ENCODE measurements at places on chromosomes 2 and 18.
A peak's percentile ranks its signal among the peaks of the same experiment; 100 is the strongest.

- no peak for DNase-seq
Measured at GRCh38 chr2:126571403-126571802, 84.6 kb upstream of the GYPC start.

DNA sequence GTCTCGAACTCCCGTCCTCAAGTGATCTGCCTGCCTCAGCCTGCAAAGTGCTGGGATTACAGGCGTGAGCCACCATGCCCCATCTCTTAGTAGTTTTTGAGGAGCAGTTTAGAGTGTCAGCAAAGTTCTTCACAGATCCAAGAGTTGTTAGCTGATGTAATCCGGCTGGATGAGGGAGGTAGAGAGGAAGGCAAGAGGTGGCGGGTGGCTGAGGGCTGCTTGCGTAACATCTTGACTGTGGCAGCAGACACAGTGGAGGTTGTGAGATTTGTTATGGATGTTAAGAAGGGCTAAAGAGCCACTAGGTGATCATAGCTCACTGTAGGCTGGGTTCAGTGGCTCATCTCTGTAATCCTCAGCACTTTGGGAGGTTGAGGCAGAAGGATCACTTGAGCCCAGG is 19.5 kb upstream of the FAM136A start:
- no peak for DNase-seq

- DNase-seq: no peak
Measured at GRCh38 chr2:152406119-152406835, 71.3 kb downstream of the FMNL2 start.

DNA sequence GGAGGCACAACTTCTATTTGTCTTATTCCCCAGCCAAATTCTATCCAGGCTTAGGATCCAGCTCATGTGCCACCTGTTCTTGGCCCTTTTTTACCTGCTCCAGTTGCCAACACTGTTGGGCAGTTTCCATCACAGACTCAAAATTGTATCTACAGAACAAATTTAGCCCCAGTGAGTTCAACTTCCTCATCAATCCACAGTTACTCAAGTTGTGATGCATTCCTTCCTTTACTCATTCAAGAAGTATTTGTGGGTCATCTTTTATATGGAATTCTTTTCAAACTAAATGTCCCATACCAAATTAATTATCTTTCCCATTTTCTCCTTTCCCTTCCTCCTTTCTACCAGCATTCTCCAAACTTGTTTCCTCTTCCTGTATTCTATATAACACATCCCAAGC is 12.7 kb upstream of the DDX18 start:
- DNase-seq: no peak

DNA sequence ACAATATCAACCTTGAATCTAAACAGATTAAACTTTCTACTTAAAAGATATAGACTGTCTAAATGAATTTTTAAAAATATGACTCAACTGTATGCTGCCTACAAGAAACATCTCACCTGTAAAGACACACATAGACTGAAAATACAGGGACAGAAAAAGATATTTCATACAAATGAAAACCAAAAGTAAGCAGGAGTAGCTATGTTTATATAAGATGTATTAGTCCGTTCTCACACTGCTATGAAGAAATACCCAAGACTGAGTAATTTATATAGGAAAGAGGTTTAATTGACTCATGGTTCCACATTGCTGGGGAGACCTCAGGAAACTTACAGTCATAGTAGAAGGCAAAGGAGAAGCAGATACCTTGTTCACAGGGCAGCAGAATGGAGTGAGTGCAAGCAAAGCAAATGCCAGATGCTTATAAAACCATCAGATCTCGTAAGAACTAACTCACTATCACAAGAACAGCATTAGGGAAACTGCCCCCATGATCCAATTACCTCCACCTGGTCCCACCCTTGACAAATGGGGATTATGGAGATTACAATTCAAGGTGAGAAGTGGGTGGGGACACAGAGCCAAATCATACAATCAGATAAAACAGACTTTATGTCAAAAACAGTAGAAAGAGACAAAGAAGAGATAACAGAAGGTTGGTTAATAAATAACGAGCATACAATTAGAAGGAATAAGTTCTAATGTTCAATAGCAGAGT is 214.4 kb upstream of the SLC39A10 start:
- DNase-seq: no peak

DNA sequence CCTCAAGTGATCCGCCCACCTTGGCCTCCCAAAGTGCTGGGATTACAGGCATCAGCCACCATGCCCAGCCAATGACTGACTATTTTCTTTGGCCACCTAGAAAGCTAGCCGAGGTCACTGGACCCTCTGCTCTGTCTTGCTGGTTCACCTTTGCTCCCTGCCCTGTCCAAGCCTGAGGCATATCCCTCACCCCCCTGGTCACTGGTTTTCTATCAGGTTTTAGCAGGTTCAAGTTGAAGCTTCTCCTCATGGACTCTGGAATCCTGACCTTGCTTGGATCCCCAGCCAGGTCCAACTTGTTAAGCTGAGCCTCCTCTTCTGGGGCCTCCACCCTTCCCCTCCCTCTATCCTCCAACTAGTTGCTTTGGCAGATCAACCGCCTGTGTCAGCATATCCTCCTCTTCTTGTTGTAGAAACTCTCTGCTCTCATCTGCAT is 33.4 kb downstream of the PAX8 start:
- DNase-seq: no peak

DNA sequence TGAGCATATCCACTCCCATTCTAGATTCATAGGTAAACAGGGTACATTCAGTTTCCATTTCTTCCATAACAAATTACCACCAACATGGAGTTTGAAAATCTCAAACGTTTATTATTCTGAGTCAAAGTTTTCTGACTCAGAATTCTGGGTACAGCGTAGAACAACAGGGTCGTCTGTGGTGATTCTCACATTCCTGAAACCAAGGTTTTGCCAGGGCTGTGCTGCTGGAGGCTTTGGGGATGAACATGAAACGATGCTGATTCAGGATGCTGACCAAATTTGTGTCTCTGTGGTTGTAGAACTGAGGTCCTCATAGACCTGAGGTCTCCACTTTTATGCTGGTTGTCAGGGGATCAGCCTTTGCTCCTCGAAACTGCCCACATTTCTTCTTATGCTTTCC is 255.7 kb downstream of the DSEL start:
- no peak for DNase-seq

DNA sequence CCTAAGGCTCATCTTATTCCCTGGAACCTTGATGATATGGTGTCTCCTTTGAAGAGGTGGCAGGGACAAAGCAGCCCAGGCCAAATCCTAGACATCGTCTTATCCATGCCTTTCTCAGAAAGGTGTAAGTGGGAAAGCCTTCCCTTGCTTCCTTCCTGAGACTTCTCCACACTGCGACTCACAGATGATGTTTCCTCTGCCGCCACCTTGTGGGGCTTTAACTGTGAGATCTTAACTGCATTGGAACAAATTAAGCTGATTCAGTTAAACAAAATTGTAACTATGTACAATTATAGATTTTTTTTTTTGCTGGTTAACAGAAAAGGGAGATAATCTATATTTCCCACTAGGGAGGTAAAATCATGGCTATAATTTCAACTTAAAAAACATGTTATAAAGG is 10.0 kb upstream of the GCA start:
- no peak for DNase-seq

DNA sequence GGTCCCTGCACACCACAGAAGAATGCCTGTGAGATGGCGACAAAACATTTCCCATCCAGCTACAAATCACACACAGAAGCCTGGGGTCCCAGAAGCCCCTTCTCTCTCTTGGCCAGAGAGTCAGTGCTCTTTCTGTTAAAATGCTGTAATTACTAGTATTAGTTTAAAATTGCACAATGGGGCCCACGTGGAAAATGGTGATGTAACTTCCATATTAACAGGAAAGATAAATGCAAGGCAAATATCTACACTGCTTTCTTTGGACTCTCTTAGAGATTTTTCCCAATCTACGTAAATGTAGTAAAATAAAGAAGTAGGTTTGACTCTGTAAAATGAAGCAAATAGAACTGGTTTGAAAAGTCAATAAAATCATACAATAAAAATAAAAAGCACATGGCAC is 113.9 kb upstream of the TFCP2L1 start:
- DNase-seq: no peak

DNA sequence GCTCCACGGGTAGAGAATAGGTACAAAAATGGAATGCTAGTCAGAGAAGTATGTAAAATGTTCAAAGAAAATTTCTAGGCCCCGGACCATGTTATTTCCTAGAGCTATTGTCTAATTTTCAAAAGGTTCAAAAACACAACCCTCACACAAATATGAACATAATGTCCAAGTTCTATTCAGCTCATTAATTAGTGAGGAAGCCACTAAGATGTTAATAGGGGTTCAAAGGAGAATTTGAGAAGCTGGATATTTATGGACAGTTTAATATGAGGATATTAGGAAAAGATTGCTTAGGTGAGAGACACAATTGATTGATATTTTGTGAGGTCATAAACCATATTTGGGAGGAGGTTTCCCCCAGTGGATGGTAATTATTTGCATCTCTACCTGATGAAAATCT is 710.6 kb upstream of the ID2 start:
- no peak for DNase-seq

DNA sequence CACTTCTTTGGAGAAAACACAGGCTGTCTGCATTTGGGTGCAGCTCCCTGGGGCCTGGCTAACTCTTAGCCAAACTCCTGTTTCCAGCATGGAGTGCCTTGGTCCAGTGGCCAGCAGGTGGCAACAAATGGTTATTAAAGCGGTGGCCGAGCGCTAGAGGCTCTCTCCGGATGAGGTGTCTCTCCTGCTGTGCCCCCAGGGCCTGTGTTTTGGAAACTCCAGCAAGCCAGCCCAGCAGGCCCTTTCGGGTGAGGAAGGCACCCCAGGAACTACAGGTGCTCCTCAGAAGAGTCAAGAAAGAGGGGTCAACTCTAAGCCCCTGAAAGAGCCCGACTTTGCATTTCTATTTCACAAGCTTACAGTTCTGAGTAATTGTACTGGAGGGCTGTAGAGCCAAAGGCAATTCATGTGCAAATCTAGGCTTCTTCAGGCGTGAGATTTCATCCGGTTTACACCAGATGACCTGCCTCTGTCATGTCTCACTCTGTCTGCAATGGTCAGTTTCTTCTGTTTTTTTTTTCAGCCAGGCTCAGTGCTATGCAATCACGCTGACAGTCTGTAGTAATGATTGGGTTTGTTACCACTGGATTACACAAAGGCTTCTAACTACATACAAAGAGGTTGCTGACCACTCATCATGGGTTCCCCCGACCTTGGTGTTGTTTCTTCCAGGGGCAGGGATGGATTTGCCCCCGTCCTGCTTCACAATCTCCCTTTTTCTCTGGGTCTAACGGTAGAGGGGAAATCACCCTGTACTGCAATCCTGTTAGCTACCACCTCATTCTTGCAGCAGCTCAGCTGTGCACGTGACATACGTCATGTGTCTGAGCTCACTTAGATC is 7.6 kb upstream of the CHRNA1 start:
- peak; percentile 37 for DNase-seq

DNA sequence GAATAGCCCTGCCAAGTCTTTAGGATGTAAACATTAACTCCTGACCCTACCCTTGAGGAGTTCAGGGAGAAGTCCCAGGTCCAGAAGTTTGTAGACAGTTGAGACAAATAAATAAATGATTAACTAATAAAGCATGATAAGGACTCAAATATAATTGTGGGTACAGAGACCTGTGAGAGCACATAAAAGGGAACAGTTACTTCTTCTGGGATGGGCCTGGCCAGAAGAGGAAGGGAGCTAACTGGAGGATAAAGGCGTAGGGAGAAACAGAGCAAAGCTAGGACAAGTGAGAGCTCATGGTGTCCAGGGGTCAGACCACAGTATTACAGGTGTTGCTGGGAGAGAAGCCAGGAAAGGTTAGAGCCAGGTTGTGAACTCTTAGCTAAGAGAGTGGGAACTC is 3.0 kb downstream of the LCLAT1 start:
- DNase-seq: no peak

- DNase-seq: no peak
Measured at GRCh38 chr2:241095594-241096290, 6.3 kb downstream of the MTERF4 start.

GRCh38 chr2:191758518-191759507 is 80.9 kb downstream of the NABP1 start:
- peak; percentile 64 for DNase-seq

DNA sequence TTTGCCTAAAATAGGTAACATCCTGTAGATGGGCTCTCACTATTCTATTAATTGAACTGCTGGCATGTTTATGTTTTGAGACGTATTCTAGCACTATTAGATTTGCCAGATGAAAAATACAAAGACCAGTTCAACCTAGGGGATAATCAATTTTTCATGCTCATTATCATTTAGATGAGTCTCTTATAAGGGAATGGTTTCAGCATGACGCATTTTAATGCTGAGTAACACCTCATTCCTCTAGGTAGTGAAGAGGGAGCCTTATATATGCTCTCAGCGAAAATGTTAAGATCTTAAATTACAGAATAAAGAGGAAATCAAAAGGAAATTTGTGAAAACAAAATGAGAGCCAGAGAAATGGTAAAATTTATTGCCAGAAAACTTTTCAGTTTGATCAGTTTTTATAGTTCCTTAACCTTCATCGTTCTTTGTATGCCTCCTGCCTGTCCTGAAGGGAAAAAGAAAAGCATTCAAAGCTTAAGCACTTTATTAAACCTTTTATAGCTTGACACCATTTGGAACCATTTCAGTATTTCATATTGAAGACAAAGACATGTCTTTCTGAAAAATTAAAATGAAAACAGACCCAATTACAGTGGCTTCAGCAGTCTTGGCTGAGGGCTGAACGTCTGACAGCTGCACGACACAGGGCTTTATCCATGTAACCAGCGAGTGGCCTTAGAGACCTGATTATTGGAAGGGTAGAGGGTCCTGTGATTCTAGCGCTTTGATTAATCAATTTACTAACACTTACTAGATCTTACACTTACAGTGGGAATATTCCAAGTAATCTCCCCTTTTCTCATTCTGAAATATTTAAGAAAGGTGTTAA is 112.8 kb downstream of the ADCYAP1 start:
- DNase-seq: no peak

- DNase-seq: no peak
Measured at GRCh38 chr2:172673056-172673683, 62.5 kb upstream of the RAPGEF4 start.

DNA sequence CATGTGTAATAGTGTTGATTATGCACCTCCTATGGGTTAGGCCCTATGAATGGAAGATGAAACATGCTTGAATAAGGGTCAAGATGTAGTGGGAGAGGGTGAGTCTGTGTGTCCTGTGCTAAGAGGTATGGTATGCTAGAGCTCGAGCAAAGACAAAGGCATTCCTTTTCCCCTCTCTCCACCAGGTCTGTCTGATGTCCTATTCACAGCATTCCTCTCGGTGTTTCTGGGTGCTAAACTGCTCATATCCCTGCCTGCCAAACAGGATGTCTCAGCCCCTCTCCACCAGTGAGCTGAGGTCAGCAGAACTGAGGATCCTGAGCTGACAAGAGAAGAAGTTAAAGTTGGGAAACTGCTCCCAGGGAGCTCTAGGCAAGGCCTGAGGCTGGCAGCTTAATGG is 344.9 kb downstream of the TSN start:
- DNase-seq: no peak

DNA sequence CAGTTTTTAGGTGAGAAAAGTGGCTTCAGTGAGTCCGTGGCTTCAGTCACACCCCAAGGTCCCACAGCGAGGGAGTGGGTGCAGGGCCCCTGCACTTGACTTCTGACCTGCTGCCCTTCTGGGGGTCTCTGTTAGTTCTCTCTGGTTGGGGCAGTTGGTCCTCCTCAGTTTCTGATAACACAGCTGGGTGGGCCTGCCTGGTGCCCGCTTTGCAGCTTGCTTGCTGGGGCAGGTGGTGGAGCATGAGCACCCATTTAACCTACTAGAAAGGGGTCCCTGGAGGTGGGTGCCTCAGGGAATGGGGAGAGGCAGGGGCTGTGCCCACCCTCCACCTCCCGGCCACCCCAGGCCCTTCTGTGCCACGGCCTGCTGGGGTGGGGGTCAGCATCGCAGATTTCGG is 83.2 kb downstream of the ASB1 start:
- no peak for DNase-seq

Data from GM12891 (cell line).